CD14-positive monocyte (primary cell): ENCODE measurements at places on chromosomes 3 and 15. TPM values are rescaled to one million over a fixed set of nuclear protein-coding genes. Genes with fewer than 3 reads are reported as not detected.

DNA sequence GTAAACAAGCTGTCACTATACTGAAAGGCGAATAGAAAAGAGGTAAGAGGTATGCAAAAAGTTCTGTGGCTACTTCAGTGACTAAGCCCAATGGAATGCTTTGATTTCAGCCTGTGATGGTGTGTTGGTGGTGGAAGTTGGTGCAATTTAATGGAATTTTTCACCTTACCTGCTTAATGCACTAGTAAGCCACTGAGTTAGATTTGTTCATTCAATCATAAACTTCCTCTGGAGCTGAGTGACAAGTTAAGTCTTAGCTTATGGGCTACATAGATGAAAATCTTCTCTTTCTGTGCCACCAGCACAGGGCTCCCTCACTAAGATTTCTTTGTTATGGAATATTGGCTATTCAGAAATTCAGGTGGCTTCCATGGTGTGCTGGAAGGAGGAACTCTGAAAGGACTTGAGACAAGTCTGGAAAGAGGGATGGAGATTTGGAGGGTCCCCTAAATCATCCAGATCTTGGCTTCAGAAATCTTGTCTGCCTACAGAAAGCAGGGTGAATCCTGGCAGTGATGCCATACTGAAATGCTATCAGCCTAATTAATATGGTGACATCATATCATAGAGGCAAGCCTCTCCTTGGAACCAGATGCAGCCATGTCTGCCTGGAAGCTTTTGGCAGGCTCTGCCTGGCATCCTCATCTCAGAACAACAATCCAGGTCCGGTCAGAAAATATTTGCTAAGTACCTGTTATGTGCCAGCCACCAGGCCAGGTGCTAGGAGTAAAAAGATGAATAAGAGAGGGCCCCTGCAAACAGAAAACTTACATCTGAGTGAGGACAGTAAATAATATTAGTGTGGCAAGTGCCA is 8.1 kb upstream of the GAP43 start:
- no peak overlapping the region for H3K27ac ChIP-seq
- H3K4me3 ChIP-seq: no peak overlapping the region
- no peak for DNase-seq
- H3K27me3 ChIP-seq: no peaks in the 10 kb centered on the region

GRCh38 chr3:11655196-11655928 is 11.6 kb upstream of the VGLL4 start:
- H3K27me3 ChIP-seq: no peaks in the 10 kb centered on the region
- H3K4me1 ChIP-seq: no peaks in the 10 kb centered on the region
- H3K36me3 ChIP-seq: no peaks in the 10 kb centered on the region
- DNase-seq: no peak

- no peaks in the 10 kb centered on the region for H3K27me3 ChIP-seq
- H3K36me3 ChIP-seq: peaks cover 98% of the 10 kb centered on the region
- H3K4me1 ChIP-seq: no peaks in the 10 kb centered on the region
- DNase-seq: no peak
- no peak overlapping the region for H3K27ac ChIP-seq
- no peak overlapping the region for H3K4me3 ChIP-seq
These were observed 138.2 kb downstream of the PLD1 start for GRCh38 chr3:171672124-171672523.

The TGM4 gene
- polyA plus RNA-seq: not detected

The ITIH1 gene
- polyA plus RNA-seq: 0.75 TPM

DNA sequence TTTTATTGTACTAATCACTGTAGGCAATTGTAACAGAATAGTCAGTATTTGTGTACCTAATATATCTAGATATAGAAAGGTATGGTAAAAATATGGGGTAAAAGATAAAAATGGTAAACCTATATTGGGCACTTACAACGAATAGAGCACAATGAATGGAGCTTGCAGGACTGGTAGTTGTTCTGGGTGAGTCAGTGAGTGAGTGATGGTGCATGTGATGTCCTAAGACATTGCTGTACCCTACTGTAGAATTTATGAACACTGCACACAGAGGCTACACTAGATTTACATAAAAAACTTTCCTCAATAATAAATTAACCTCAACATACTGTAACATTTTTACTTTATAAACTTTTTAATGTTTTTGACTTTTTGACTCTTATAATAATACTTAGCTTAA is 274.3 kb upstream of the PPP2R3A start:
- H3K4me1 ChIP-seq: no peaks in the 10 kb centered on the region
- H3K36me3 ChIP-seq: no peaks in the 10 kb centered on the region
- DNase-seq: no peak
- no peaks in the 10 kb centered on the region for H3K27me3 ChIP-seq
- no peak overlapping the region for H3K4me3 ChIP-seq

GRCh38 chr3:45923755-45924154 is 19.5 kb upstream of the CXCR6 start:
- H3K27me3 ChIP-seq: no peaks in the 10 kb centered on the region
- H3K4me3 ChIP-seq: no peak overlapping the region
- no peaks in the 10 kb centered on the region for H3K4me1 ChIP-seq

- no peaks in the 10 kb centered on the region for H3K36me3 ChIP-seq
- H3K27ac ChIP-seq: no peak within 1 kb of the TSS
- peaks cover 50% of the 10 kb centered on the region for H3K4me1 ChIP-seq
- H3K27me3 ChIP-seq: peaks cover 41% of the 10 kb centered on the region
- DNase-seq: peak; percentile 62
These were observed at the start of gene RPP25 for GRCh38 chr15:74956648-74957475. Gene RPP25, minus strand, starts transcription at chr15:74956772. Its CDS starts 189 bp downstream, at chr15:74956583.

DNA sequence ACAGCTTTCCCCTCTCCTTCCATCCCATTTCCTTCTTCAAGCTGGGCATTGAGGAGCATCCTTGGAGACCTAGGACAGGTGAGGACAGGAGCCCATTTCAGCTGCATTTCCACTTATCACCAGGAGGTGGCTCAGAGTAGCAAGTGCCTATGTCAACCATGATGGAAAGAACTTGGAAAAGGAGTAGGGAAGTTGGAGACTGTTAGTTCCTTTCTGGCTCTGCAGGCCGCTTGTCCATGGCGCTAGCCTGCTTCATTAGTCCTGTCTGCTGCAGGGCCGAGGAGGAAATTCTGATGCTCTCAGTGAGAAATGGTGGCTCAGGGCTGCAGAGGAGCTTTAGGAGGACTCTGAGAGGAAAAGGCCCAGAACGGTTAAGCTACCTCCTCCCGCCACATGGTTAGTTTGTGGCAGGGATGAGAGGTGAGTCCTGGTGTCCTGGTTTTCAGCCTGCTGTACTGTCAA is 7.0 kb upstream of the CD276 start:
- peaks cover 7% of the 10 kb centered on the region for H3K27me3 ChIP-seq
- DNase-seq: peak; percentile 54
- H3K27ac ChIP-seq: no peak overlapping the region
- no peaks in the 10 kb centered on the region for H3K4me1 ChIP-seq

The SLC6A1 gene
- not detected in 2 replicates for polyA plus RNA-seq

- no peak for DNase-seq
- H3K4me3 ChIP-seq: no peak overlapping the region
- H3K27ac ChIP-seq: no peak overlapping the region
- peaks cover 18% of the 10 kb centered on the region for H3K4me1 ChIP-seq
These were observed 137.3 kb downstream of the CACNA2D3 start for GRCh38 chr3:54259636-54260035.

- no peaks in the 10 kb centered on the region for H3K36me3 ChIP-seq
- H3K27me3 ChIP-seq: no peaks in the 10 kb centered on the region
- H3K4me1 ChIP-seq: no peaks in the 10 kb centered on the region
- no peak overlapping the region for H3K4me3 ChIP-seq
- H3K27ac ChIP-seq: no peak overlapping the region
These were observed 95.8 kb downstream of the MESD start for GRCh38 chr15:80893777-80894176.

GRCh38 chr3:23036728-23037127 is 166.4 kb upstream of the UBE2E2 start:
- no peak for DNase-seq
- no peak overlapping the region for H3K27ac ChIP-seq
- H3K27me3 ChIP-seq: no peaks in the 10 kb centered on the region

The FBXO40 gene
- polyA plus RNA-seq: not detected in 2 replicates

GRCh38 chr15:101099183-101099582 is 152.7 kb downstream of the CHSY1 start:
- no peak overlapping the region for H3K27ac ChIP-seq
- no peaks in the 10 kb centered on the region for H3K4me1 ChIP-seq
- peaks cover 4% of the 10 kb centered on the region for H3K27me3 ChIP-seq
- H3K4me3 ChIP-seq: no peak overlapping the region
- no peaks in the 10 kb centered on the region for H3K36me3 ChIP-seq

GRCh38 chr3:160569894-160570652 is 4.7 kb upstream of the KPNA4 start:
- peak; percentile 28 for DNase-seq
- peaks cover 17% of the 10 kb centered on the region for H3K4me1 ChIP-seq
- no peak overlapping the region for H3K27ac ChIP-seq
- no peaks in the 10 kb centered on the region for H3K27me3 ChIP-seq

DNA sequence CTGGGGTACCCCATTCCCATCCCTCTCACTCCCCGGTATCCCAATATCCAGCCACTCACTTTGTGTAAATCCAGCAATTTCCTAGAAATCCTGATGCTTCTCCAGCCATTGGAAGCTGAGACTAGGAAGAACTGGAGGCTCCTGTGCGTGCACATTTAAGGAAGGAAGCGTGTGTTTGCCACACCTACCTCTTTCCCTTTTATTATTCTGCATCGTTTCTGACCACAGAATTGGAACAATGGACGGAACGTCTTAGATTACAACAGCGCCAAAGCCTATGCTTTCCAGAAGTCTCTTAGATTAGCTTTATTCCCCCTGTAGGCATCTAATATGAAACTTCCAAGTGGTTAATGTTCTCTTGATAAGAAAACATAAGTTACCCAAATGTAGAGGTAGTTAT is 234.8 kb upstream of the TRIM42 start:
- H3K4me3 ChIP-seq: no peak overlapping the region
- no peak overlapping the region for H3K27ac ChIP-seq
- no peaks in the 10 kb centered on the region for H3K4me1 ChIP-seq

DNA sequence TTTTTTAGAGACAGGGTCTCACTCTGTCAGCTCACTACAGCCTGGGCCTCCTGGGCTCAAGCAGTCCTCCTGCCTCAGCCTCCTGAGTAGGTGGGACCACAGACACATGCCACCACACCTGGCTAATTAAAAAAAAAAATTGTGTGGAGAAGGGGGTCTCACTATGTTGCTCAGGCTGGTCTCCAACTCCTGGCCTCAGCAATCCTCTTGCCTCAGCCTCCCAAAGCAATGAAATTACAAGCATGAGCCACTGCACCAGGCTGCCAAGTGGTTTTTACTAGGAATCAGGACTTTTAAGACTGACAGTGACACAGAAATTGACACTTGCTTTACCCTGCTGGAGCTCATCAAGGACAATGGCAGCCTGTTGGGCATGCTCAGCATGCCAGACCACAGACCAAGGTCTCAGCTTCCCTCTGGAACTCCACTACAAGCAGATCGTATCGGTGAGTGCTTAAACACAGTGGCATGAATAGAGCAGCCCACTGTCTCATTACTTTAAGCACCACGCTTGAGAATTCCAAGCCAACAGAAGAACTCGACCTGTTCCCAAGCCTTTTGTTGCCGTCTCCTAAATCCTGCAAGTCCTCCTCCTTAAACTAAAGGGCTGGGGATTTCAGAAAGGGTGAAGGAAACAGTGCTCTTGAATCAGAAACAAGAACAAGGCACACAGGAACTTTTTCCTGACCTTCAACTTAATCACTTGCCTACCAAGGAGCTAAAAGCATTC is 41.4 kb downstream of the EOMES start:
- no peak overlapping the region for H3K27ac ChIP-seq
- no peaks in the 10 kb centered on the region for H3K4me1 ChIP-seq
- no peak for DNase-seq
- H3K36me3 ChIP-seq: no peaks in the 10 kb centered on the region
- no peaks in the 10 kb centered on the region for H3K27me3 ChIP-seq
- H3K4me3 ChIP-seq: no peak overlapping the region

The GUCA1C gene
- polyA plus RNA-seq: not detected in 2 replicates

- H3K27ac ChIP-seq: no peak overlapping the region
- H3K4me3 ChIP-seq: no peak overlapping the region
- DNase-seq: no peak
- no peaks in the 10 kb centered on the region for H3K4me1 ChIP-seq
- no peaks in the 10 kb centered on the region for H3K36me3 ChIP-seq
These were observed 61.9 kb upstream of the NR2F2 start for GRCh38 chr15:96268442-96269204.

The SIAH2 gene
- 24.6 TPM for polyA plus RNA-seq

- no peaks in the 10 kb centered on the region for H3K36me3 ChIP-seq
- no peak overlapping the region for H3K4me3 ChIP-seq
- no peak overlapping the region for H3K27ac ChIP-seq
- no peak for DNase-seq
- H3K27me3 ChIP-seq: no peaks in the 10 kb centered on the region
- H3K4me1 ChIP-seq: no peaks in the 10 kb centered on the region
These were observed 215.9 kb upstream of the LRRC3B start for GRCh38 chr3:26406636-26407035.

The FAM81A gene
- polyA plus RNA-seq: 0.22 and 0.40 TPM in 2 replicates
